ENCODE measurements at places on chromosomes 2 and 18. TPM values are rescaled to one million over a fixed set of nuclear protein-coding genes. Genes with fewer than 3 reads are reported as not detected.
A peak's percentile ranks its signal among the peaks of the same experiment; 100 is the strongest.

RIF1 gene
- 94.0 TPM for total RNA-seq

- no peak for DNase-seq
- H3K4me1 ChIP-seq: no peaks in the 10 kb centered on the region
- no peaks in the 10 kb centered on the region for H3K36me3 ChIP-seq
- H3K27ac ChIP-seq: no peak overlapping the region
Observed at GRCh38 chr2:226256709-226257376, 542.8 kb downstream of the IRS1 start.

DNA sequence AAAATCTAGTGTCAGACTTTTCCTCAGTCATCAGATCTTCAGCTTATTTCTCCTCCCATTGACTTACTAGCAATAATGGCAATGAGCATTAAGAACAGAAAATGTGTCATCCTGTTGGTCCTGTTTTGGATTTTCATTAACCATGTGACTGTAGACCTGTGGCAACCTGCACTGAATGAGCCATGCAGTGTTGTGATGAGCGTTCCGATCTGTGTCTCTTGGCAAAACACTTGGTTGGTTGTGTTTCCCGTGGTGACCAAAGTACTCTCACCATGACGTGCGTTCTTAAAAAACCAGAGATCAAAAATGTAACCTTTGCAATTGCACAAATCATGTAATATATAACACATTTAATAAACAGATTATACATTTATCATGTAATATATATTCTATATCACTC lies 138.6 kb downstream of the MAP3K20 start:
- H3K27ac ChIP-seq: no peak overlapping the region
- H3K36me3 ChIP-seq: no peaks in the 10 kb centered on the region
- DNase-seq: no peak
- H3K4me1 ChIP-seq: peaks cover 7% of the 10 kb centered on the region
- no peak overlapping the region for H3K4me3 ChIP-seq
- H3K27me3 ChIP-seq: no peaks in the 10 kb centered on the region

- H3K36me3 ChIP-seq: no peaks in the 10 kb centered on the region
- no peak for DNase-seq
- H3K27ac ChIP-seq: no peak overlapping the region
- no peaks in the 10 kb centered on the region for H3K4me1 ChIP-seq
Observed at GRCh38 chr2:169173876-169174275, 104.5 kb downstream of the DHRS9 start.

FTCDNL1 gene
- total RNA-seq: 0.97 TPM

- H3K4me3 ChIP-seq: no peak overlapping the region
- no peaks in the 10 kb centered on the region for H3K4me1 ChIP-seq
- H3K36me3 ChIP-seq: no peaks in the 10 kb centered on the region
- no peak overlapping the region for H3K27ac ChIP-seq
- no peak for DNase-seq
Observed at GRCh38 chr2:2840681-2841300, 509.7 kb upstream of the MYT1L start.

- peaks cover 6% of the 10 kb centered on the region for H3K4me1 ChIP-seq
- H3K27me3 ChIP-seq: no peaks in the 10 kb centered on the region
- DNase-seq: no peak
- H3K36me3 ChIP-seq: peaks cover 8% of the 10 kb centered on the region
- peak overlapping the region; percentile 72 for H3K27ac ChIP-seq
Observed at GRCh38 chr18:3451989-3452749, 2.2 kb downstream of the TGIF1 start.

- DNase-seq: no peak
- no peak overlapping the region for H3K4me3 ChIP-seq
- no peak overlapping the region for H3K27ac ChIP-seq
- no peaks in the 10 kb centered on the region for H3K36me3 ChIP-seq
- H3K27me3 ChIP-seq: no peaks in the 10 kb centered on the region
Observed at GRCh38 chr18:44856157-44856556, 175.5 kb downstream of the SETBP1 start.

GRCh38 chr2:237894396-237894979 lies 35.1 kb downstream of the RAMP1 start:
- no peaks in the 10 kb centered on the region for H3K4me1 ChIP-seq
- no peak overlapping the region for H3K27ac ChIP-seq
- no peaks in the 10 kb centered on the region for H3K36me3 ChIP-seq
- no peak overlapping the region for H3K4me3 ChIP-seq

DNA sequence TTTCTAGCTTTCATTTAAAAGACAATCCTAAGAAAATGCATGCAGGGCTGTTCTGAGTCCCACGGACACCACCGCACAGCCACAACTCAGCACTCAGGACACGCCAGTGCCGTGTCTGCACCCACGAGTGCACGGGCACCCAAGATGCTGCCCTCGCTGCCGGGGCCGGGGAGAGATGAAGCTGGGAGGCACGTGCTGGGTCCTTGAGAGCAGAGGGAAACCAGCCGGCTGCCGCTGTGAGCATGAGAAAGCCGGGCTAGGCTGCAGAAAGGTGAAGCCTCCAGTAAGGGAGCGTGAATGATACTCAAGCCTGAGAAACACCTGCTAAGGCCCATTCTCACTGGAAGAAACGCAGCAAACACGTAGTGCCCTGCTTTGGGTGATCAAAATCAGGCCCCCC lies 4.8 kb downstream of the COPS9 start:
- no peak overlapping the region for H3K27ac ChIP-seq
- H3K36me3 ChIP-seq: peaks cover 22% of the 10 kb centered on the region
- no peak overlapping the region for H3K4me3 ChIP-seq
- peaks cover 5% of the 10 kb centered on the region for H3K4me1 ChIP-seq
- DNase-seq: no peak

LRRTM1 gene
- 1.4 TPM for total RNA-seq

DNA sequence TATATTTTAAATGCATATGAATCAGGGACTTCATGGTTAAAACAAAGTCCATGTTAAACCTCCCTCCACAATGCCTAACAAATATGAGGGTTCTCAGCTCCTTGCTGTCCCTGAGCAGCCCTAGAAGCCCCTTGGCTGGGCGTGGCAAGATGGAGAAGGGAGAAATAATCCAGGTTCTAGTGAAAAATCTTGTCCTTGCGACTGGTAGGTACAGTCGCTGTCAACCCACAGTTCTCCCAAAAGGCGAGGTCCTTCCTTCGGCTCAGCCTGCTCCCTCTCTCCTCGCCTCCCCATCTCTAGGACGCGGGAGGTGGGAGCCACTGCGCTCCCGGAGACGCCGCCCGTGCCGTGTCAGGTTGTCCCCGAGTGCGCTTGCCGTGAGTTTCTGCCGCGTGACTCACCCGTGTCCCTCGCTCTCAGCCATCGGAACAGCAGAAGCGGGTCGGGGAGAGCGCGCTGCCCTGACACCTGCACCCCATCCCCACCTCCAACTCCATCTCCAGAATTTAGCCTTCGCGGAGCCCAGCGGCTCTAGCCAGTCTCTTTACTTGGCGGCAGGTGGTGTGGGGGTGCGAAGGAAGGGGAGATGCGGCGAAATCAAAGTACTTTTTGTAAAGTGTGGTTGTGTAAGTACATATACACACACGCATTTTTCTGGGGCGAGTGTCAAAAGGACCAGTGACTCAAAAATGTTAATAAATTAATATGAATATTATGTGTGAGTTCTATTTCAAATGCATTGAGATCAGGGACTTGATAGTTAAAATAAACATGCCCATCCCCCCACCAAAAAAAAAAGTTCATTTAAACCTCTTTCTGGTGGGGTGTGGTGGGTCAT lies 65.1 kb upstream of the TMEM17 start:
- peak overlapping the region; percentile 53 for H3K4me3 ChIP-seq
- no peaks in the 10 kb centered on the region for H3K27me3 ChIP-seq
- DNase-seq: no peak
- no peak overlapping the region for H3K27ac ChIP-seq
- H3K36me3 ChIP-seq: no peaks in the 10 kb centered on the region

ALLC gene
- not detected for total RNA-seq

DNA sequence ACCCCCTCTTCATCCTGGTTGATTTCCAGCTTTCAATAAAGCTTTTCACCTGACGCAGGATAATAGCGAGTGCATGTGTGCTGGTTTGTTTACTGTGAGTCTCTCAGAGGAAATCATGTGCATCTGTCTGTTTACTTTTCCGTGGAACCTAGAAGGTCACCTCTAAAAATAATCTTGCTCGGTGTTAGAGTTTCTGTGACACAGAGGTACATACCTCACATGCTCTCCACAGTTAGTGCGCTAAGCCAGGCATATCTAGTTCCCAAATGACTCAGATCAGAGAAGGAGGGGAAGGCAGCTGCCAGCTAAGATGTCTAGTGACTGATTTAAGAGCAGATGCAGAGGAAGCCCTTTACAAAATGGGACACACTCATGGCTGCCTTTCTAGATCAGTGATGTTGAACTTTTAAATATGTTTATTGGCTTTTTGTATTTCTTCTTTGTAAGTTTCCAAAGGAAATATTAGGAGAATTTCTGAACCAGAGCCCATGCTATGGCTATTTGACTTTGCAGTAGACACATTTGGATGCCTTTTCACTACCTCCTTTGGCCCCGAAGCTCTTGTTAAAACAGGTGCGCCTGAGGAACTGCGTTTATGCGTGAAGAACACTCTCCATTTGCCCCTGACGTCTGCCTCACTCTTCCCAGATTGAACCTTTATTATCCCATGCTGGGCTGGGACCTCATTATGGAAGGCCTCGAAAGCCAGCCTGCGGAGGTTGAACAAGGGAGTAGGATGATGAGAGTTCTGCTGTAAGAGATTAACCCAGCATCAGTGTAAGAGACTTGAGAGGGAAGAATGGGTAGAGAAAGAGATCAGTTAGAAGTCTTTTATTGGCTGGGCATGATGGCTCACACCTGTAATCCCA lies 145.6 kb downstream of the FAM161A start:
- no peaks in the 10 kb centered on the region for H3K36me3 ChIP-seq
- no peaks in the 10 kb centered on the region for H3K4me1 ChIP-seq
- no peaks in the 10 kb centered on the region for H3K27me3 ChIP-seq

- no peak overlapping the region for H3K27ac ChIP-seq
- H3K4me1 ChIP-seq: no peaks in the 10 kb centered on the region
- no peaks in the 10 kb centered on the region for H3K27me3 ChIP-seq
- no peak overlapping the region for H3K4me3 ChIP-seq
- DNase-seq: no peak
Observed at GRCh38 chr18:57754577-57755338, 48.4 kb downstream of the ATP8B1 start.

GRCh38 chr2:128543036-128543435 lies 224.4 kb upstream of the HS6ST1 start:
- H3K4me3 ChIP-seq: no peak overlapping the region
- H3K4me1 ChIP-seq: peaks cover 4% of the 10 kb centered on the region
- no peaks in the 10 kb centered on the region for H3K36me3 ChIP-seq
- no peaks in the 10 kb centered on the region for H3K27me3 ChIP-seq

CRIM1 gene
- 27.4 TPM for total RNA-seq

GRCh38 chr2:218039171-218039570 lies 29.9 kb upstream of the RUFY4 start:
- peaks cover 5% of the 10 kb centered on the region for H3K27me3 ChIP-seq
- no peaks in the 10 kb centered on the region for H3K36me3 ChIP-seq
- no peak overlapping the region for H3K27ac ChIP-seq
- no peak overlapping the region for H3K4me3 ChIP-seq
- no peak for DNase-seq

GRCh38 chr2:207159002-207159401 lies 6.7 kb downstream of the KLF7 start:
- no peak for DNase-seq
- H3K4me1 ChIP-seq: peaks cover 27% of the 10 kb centered on the region
- no peaks in the 10 kb centered on the region for H3K27me3 ChIP-seq
- H3K27ac ChIP-seq: no peak overlapping the region

DNA sequence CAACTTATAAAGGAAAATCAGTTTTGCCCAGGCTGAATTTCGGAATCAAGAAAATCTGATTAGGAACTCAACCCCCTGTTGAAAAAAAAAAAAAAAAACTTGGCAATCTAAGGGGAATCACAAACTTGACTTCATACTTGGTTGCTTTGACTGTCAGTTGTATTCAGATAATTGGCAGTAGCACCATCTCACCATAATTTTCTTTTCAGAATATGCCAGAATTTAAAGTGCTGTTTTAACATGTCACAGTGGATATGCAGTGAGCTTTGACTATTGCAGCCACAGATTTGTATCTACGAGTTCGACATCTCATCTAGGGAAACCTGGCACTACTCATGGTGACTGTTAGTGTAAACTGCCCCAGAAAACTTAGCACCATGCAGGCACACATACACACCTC lies 761.4 kb upstream of the KLHL29 start:
- H3K36me3 ChIP-seq: no peaks in the 10 kb centered on the region
- no peak overlapping the region for H3K27ac ChIP-seq
- 0 out of 2 replicates have a peak, but pooled peaks cover 3% of the 10 kb centered on the region for H3K4me1 ChIP-seq

GRCh38 chr2:36459725-36460137 lies 104.2 kb downstream of the CRIM1 start:
- H3K27ac ChIP-seq: no peak overlapping the region
- H3K36me3 ChIP-seq: peaks cover 2% of the 10 kb centered on the region
- H3K27me3 ChIP-seq: no peaks in the 10 kb centered on the region

- H3K4me3 ChIP-seq: no peak overlapping the region
- no peaks in the 10 kb centered on the region for H3K4me1 ChIP-seq
- DNase-seq: no peak
- no peak overlapping the region for H3K27ac ChIP-seq
- no peaks in the 10 kb centered on the region for H3K27me3 ChIP-seq
Observed at GRCh38 chr2:232781765-232782164, 5.4 kb upstream of the KCNJ13 start.

CNDP1 gene
- total RNA-seq: not detected

DNA sequence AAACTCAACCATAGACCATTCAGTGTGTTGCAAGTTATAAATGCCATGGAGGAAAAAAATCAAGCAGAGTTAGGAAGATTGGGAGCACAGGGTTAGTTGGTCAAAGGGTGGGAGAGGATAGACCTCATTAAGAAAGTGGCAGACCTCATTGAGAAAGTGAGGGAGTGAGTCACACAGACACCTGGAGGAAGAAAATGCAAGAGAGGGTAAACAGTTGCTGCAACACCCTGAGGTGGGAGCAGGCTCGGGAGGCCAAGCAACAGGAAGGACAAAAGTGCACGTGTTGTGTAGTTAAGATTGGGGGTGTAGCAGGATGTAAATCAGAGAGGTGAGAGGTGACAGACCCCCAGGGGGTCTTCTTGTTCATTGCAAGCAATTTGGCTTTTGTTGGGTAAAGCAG lies 6.4 kb downstream of the IL1RL1 start:
- no peak for DNase-seq
- H3K4me1 ChIP-seq: no peaks in the 10 kb centered on the region
- H3K27me3 ChIP-seq: no peaks in the 10 kb centered on the region
- H3K27ac ChIP-seq: no peak overlapping the region
- no peak overlapping the region for H3K4me3 ChIP-seq

DNA sequence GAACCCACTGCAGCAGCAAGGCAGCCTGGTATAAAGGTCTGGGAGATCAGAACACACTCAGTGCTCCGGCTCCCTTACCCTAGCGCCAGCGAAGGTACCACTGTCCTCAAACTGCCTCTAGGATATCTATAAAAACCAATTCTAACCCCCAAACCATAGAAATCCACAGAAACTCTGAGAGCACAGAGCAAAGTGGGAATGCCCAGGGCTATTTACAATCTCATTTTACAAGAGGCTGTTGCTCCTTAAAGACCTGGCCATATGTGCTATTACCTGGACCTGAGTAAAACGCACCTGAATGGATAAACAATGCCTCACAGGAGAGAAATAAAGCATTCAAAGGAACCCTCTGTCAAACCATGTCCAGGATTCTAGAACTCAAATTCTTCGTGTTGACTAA lies 4.3 kb downstream of the STK39 start:
- no peaks in the 10 kb centered on the region for H3K27me3 ChIP-seq
- DNase-seq: no peak
- H3K4me1 ChIP-seq: peaks cover 3% of the 10 kb centered on the region
- no peaks in the 10 kb centered on the region for H3K36me3 ChIP-seq
- H3K4me3 ChIP-seq: no peak overlapping the region

GRCh38 chr2:7026742-7027141 lies 109.5 kb downstream of the RNF144A start:
- H3K27me3 ChIP-seq: no peaks in the 10 kb centered on the region
- no peaks in the 10 kb centered on the region for H3K4me1 ChIP-seq
- no peak for DNase-seq
